G401 (cell line): ENCODE measurements at places on chromosomes 12 and 14. TPM values are rescaled to one million over a fixed set of nuclear protein-coding genes. Genes with fewer than 3 reads are reported as not detected.

GRCh38 chr12:85949253-85949652 is 75.2 kb downstream of the NTS start:
- DNase-seq = no peak

DNA sequence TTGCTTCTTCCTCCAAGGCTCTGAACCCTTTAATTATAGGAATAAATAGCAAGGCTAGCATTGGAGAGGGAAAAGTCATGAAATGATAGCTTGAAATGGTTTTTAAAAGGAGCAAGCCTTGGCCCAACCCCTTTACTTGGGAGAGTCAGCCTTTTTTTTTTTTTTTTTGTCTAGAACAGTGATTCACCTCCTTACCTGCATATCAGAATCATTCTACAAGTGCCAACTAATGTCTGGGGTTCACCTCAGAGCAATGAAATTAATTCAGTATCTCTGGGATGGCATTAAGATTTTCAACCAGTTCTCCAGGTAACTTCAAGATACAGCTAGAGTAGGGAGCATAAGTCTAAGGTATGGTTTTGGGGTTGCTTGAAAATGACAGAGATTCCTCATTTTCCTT is 41.3 kb upstream of the TMTC2 start:
- DNase-seq = no peak

GRCh38 chr14:67650151-67650550 is 24.3 kb downstream of the VTI1B start:
- DNase-seq = peak; percentile 77

The AVPR1A gene
- total RNA-seq = 0.03 TPM in 1 of 2 replicates, not detected in the other

DNA sequence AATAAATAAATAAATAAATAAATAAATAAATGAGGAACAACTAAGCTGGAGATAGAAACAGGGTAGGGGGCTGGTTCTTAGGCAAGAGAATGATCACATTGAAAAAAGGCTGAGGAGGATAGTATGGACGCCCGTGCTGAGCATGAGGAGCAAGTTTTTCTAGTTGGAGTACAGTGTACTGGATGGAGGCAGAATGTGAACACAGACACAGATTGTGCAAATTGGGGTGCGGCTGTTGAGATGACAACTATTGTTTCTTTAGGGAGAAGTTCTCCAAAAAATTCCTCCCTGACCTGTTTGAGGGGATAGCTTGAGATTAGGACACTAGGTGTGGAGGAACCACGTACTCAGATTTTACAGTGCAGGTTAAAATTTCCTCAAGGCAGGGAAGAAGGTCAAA is 979 bp upstream of the BIN2 start:
- no peak for DNase-seq

The AQP5 gene
- total RNA-seq = not detected in 2 replicates

DNA sequence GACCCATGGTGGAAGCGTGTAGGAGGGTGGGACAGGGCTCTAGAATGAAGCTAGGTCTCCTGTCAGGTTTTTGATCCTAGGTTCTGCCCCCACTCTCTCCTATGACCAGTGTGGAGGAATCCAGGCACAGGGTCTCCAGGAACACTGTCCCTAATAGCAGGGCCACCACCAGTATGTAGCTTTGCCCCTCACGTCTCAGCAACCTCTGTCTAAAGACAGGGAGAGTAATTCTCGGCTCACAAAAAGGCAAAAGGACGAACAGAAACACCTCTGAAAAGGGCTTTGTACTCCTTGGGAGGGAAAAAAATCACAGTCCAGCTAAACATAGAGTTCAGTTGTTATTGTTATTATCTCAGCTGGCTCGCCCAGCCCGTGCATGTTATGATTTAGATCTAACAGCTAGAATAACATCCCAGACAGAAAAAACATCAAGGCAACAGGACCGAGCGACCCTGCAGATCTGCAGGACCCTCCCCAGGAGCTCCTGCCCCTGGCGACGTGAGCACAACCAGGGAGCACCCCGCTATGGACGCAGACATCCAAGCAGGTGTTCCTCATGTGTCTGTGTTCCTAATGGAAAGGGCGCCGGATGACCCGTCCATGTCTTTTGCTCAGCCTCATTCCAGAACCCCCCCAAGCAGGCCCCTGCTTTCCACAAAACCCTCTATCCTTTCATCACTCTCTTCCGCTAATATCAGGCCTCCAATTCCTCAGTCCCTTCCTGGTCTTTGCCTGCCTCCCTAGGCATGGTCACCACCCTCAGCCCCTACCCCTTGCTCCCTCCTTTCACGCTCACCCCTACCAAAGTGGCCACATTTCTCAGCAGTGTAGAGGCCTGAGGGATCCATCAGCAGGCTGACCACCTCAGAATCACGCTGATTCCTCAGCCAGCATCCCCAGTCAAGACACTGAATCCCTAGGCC is 14.2 kb upstream of the SLC6A12 start:
- DNase-seq = no peak

DNA sequence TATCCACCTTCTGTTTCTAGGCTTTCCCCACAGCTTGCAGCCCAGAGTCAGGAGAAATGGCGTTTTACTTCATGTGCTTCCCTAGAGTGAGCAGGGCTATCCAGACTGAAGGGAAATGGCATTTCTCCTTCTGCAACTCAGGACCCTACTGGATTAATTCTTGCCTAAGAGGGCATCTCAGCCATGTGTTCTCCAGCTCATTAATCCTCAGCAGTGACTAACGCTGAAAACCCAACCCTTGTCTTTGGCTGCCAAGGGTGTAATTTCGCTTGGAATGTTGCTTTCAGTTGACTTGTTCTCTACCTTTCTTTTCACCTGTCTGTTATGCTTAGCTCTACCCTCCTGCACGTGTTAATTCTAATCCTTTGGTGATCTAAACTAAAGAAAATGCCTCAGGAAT is 21.0 kb upstream of the EMP1 start:
- DNase-seq = no peak

DNA sequence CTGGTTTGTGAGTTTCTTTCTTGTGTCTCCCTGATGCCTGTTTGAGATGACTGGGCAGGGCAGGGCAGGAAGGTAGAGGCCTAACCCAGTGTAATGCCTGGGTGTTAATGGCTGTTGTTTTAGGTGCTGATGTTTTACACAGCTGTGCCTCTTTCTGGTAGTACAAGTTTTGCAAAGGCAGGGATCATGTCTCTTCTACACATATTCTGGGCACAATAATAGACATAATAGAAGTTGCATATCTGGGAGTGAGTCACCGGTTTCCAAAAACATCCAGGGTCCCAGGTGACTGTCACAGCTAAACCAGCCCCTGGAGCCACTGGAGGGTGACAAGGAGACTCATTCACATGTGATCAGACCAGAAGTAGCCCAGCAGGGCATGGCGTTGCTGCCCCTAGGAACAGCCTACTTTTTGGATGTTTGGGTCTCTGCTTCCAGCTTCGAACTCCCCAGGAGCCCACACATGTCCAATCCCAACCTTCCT is 18.1 kb downstream of the TPCN1 start:
- DNase-seq = no peak

The SMCO2 gene
- total RNA-seq = not detected in 2 replicates

The SLCO1C1 gene
- not detected in 2 replicates for total RNA-seq

- DNase-seq = no peak
Observed at GRCh38 chr12:84605983-84606382, 306.6 kb downstream of the SLC6A15 start.

The KRT4 gene
- total RNA-seq = not detected in 2 replicates

- DNase-seq = no peak
Observed at GRCh38 chr12:71218616-71219015, 60.8 kb upstream of the TSPAN8 start.

DNA sequence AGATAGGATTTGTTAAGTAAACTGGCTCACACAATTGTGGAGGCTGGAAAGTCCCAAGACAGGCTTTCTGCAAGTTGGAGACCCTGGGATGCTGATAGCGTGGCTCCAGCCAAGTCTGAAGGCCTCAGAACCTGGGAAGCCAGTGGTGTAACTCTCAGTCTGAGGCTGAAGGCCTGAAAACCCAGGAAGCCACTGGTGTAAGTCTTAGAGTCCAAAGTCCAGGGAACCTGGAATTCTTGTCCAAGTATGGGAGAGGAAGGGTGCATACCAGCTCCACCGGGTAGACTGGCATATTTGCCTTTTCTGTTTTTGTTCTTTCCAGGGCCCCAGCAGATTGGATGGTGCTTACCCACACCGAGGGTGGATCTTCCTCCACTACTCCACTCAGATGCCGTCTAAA is 18.1 kb downstream of the GMFB start:
- DNase-seq = no peak

DNA sequence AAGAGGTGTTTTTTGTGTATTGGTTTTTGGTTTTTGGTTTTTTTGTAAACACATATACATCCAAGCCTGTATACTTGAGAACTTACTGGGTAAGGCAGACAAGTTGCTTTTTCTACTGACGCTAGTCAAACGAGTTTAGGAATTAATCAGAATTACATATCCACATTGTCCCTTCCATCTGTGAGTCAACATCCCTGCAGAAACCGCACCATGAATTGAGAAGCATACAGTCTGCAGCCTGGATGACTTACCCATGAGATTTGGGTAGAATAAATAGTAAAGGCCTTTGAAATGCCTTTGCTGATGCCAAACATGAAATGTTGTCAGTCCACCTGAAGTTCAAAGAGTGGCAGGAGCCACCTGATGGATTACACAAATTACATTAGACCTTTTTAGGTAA is 21.4 kb upstream of the C12orf42 start:
- DNase-seq = no peak

The IL26 gene
- not detected in 2 replicates for total RNA-seq

The OR4E2 gene
- total RNA-seq = not detected in 2 replicates

- no peak for DNase-seq
Observed at GRCh38 chr12:65615118-65615517, 209.2 kb upstream of the HMGA2 start.

- DNase-seq = no peak
Observed at GRCh38 chr12:19312637-19313036, 126.7 kb upstream of the AEBP2 start.

GRCh38 chr14:100104523-100105300 is 39.5 kb downstream of the EVL start:
- DNase-seq = no peak

The GYS2 gene
- not detected in 2 replicates for total RNA-seq

DNA sequence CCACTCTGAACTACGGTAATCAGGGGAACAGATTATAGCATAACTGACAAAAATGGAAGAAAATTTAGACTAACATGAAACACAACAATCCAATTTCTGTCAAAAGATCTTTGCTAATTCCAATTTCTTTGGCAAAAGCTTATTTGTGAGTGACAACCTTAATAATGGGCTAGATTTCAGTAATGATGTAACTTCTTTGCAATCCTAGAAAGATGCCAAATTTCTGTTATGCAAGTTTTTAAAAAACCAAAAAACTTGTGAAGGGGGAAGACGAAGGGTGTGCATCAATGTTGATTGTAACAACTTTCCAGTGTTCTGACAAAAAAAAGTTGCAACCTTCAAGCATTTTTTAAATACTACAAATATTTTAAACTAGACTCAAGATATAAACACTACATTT is 59.9 kb downstream of the DICER1 start:
- no peak for DNase-seq

GRCh38 chr12:67356380-67356774 is 87.2 kb downstream of the CAND1 start:
- DNase-seq = no peak

The KRT81 gene
- total RNA-seq = not detected in 2 replicates

- no peak for DNase-seq
Observed at GRCh38 chr12:111438481-111438880, 32.8 kb downstream of the SH2B3 start.

- no peak for DNase-seq
Observed at GRCh38 chr14:90641615-90642243, 174.5 kb downstream of the TTC7B start.

DNA sequence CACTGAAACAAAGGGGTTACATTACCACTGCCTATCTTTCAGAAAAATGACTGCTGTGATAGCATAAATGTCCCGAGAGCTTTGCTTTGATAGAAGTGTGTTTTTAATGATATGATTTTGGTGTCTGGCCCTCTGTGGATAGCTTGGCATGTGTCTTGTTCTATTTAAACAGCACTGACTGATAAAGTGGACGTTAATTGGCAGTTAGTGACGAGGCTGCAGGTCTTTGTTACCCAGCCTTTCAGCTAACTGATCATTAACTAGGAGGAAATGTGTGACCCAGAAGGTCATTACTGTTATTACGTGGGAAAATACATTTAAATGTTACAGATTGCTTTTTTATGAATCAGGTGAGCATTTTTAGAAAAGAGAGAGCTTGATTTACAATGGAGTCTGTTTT is 428.3 kb downstream of the DIO2 start:
- no peak for DNase-seq

DNA sequence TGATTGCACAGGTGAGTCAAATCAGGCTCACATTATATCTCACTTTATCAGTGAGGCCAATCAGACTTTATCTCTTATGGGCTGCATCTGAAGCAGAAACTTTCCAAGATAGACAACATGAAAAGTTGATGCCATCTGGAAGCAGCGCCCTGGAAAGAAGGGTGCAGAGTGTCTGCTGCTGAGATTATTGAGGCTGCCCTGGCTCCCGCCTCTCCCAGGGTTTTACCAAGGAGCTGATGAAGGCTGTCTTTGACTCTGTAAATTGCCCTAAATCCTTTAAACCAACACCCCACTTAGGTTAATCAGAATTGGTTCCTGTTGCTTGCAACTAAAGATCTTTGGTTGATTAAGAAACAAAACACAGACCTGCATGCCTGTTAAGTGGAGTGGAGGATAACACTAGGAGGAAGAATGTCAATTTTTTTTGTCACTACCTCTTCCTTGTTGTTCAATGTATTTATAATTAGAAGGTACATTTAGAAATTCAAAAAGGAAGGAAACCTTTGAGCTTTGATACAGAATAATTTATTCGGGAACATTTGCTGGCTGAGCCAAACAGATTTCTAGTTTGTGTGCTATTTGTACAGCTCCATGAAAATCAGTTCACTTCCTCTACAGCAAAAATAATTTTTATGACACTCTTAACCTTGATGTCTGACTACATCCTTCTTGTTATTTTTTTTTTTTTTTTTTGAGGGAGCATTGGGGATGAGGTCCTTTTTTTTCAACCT is 104.1 kb downstream of the VEZT start:
- DNase-seq = no peak

The LRTM2 gene
- total RNA-seq = not detected in 2 replicates

GRCh38 chr12:2520722-2521246 is 274.0 kb upstream of the FKBP4 start:
- DNase-seq = no peak

The RIPK3 gene
- total RNA-seq = not detected in 2 replicates

DNA sequence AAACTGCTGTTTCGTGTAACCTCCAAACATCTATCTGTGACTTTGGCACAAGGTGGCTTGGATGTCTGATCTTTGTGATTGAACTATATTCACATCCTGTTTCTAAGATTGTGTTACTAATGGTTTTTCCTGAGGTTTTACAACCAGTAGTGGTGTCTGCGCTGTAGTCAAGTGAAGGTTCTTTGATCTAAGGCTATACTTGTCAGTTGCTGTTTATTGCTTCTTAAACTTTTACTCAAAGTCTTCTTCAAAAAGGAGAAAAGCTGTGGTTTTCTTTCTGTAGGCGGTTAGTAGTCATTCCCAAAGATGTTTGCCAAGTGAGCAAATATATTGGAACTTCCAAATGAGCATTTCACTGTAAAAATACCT is 12.3 kb upstream of the CALM1 start:
- no peak for DNase-seq
